ENCODE measurements at places on chromosomes 11 and 22. TPM values are rescaled to one million over a fixed set of nuclear protein-coding genes. Genes with fewer than 3 reads are reported as not detected.
A peak's percentile ranks its signal among the peaks of the same experiment; 100 is the strongest.

GRCh38 chr22:23402275-23403151, 177.6 kb downstream of the IGLL1 start:
- DNase-seq, result peak; percentile 76

ARHGAP42 gene
- 15.1 TPM for total RNA-seq

- DNase-seq, result no peak
Measured at GRCh38 chr22:38494498-38494897, 11.6 kb downstream of the DDX17 start.

DNA sequence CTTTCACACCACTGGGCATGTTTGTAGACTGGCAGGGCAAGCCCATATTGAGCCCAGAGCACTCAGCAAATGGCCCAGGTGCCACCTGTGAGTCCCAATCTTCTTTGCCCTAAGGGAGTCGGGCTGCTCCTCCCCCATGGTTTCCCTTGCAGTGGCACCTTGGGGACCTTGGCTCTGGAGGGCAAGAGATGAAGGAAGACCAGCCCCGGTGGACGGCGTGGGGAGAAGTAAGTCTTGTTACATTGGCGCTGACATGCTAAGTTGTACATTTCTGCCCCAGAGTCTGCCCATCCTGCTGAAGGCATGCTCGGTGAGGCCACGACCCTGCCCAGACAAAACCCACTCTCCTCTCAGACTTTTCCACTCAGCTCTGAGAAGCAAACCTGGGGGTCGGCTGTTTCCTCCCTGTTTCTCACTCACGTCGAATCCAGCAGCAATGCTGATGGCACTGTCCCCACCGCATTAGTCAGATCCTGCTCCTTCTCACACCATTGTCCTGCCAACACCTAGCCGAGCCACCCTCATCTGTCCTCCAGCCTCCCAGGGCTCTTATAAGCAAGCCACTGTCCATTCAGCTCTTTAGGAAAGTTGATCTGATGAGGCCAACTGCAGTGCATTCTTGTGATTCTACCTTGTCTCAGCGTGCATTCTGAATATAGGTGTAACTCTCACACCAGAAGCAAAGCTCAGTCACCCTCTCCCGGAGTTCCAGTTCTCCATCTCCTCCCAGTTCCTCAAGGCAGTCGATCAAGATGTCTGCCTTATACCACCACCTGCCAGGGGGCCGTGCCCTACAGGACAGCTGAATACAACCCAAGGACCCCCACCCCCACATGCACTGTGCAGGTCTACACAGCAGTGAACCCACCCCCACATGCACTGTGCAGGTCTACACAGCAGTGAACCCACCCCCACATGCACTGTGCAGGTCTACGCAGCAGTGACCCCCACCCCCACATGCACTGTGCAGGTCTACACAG, 827.1 kb downstream of the TBC1D22A start:
- peak; percentile 59 for DNase-seq

DNA sequence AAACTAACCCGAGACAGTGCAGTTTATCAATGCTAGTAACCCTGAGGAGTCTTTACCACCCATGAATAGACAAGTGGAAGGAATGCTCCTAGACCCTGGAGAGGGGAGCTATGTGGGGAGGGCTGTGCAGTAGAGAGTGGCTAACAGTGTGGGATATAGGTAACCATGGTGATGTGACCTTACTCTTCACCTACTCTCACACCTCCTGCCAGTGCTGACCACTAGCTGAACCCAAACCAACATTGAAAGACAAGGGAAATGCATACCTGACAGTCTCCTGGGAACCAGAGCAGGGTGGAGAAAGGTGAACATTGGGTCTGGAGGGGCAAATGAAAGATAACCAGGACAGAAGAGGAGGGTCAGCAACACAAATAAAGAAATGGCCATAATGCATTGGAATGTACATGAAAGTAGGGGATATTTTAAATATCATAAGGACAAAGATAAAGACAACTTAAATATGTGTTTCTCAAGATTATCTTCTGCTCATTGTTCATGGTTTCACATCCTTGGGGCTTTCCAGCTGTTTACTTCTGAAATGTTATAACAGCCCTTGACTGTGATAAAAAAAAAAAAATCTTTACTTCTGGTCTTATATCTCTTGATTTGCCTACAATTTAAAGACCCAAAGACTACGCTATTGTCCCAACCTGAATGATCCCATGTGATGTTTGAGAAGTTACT, 983.3 kb upstream of the TENM4 start:
- no peak for DNase-seq
